Stimulated activated CD4-positive, alpha-beta T cell treated with anti-CD3 and anti-CD28 coated beads, TNF-alpha, amount 100 ng/mL, for 4 hours (primary cell): ENCODE measurements at places on chromosomes 2 and 18.

DNA sequence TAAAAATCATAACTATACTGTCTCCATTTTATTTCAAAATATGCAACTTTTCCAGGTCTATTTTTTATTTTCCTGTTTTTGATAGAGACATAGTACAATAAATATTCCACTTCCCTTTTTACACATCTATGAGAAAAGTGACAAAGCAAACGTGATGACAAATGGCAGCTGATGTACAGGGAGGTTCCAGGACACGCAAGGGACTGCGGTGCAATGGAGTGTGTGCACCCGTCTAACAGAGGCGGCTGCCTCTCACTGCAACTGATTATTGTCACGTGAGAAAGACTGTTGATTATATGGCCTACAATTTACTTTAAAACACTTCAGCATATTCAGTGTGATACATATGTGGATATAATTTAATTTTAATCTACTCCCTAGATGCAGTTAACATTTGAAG lies 142.6 kb downstream of the LRRC30 start:
- no peak for DNase-seq

- no peak for DNase-seq
These were observed 9.3 kb downstream of the STAMBP start for GRCh38 chr2:73837847-73838585.

- no peak for DNase-seq
These were observed 181.7 kb upstream of the CRIM1 start for GRCh38 chr2:36173760-36174404.

GRCh38 chr2:96124406-96125265 lies 8.3 kb upstream of the ADRA2B start:
- no peak for DNase-seq

DNA sequence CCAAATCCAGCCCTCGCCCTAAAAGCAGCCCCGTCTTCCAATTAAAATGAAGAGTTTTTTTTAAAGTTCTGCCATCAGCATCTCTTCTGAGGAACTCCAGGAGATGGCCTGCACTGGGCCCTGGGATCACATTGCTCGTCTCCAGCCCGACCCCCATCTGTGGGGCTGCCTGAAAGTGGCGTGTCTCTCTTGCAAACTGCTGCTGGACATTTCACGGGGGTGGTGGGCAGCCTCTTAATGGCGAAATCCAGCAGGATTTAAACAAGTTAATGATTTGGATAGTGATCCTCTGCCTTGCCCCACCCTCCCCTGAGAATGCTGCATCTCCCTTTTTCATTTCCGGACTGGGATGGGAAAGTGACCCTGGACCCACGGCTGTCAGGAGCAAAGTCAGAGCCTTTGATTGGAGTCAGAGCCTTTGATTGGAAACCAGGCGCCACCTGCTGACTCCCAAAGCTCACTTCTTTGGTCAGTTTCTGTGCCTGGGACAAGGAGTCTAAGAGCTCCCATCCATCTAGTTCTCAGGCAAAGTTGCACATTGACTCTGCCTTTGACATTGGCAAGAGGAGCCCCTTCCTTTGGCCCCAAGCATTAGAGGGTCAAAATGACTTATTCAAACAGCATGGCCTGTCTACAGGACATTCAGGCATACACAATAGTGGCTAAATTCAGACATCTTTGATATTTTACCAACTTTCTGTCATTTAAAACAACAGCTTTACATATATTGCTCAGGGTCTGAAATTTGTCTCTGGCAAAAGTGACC lies 155.2 kb downstream of the SH3BP4 start:
- no peak for DNase-seq

DNA sequence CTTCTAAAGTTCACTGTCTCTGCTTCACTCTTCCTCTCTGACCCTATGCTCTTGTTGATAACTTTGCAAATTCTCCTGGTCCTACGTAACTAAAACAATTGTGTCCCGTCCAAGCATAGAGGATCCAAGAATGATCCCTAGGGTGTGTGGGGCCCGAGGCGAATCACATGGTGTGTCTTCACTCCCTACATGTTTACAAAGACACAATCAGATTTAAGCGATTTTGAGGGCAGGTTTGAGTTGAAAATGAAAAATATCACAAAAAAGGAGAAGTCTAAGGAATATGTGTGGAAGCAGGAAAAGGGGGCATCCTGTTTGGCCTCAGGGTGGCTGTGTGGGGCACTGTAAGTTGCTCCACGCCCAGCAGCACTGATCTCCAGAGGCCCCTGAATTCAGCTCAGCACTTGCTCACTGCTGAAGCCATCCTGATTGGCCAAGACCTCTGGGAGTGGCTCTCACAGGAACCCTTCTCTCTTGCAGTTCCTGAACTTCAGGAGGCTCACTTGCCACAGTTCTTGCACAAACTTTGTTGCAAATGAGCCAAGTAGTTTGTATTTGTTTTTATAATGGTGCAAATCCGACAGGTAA lies 363.6 kb downstream of the ZNF521 start:
- no peak for DNase-seq

- DNase-seq: no peak
These were observed 33.3 kb downstream of the POLR1A start for GRCh38 chr2:86072271-86072858.

DNA sequence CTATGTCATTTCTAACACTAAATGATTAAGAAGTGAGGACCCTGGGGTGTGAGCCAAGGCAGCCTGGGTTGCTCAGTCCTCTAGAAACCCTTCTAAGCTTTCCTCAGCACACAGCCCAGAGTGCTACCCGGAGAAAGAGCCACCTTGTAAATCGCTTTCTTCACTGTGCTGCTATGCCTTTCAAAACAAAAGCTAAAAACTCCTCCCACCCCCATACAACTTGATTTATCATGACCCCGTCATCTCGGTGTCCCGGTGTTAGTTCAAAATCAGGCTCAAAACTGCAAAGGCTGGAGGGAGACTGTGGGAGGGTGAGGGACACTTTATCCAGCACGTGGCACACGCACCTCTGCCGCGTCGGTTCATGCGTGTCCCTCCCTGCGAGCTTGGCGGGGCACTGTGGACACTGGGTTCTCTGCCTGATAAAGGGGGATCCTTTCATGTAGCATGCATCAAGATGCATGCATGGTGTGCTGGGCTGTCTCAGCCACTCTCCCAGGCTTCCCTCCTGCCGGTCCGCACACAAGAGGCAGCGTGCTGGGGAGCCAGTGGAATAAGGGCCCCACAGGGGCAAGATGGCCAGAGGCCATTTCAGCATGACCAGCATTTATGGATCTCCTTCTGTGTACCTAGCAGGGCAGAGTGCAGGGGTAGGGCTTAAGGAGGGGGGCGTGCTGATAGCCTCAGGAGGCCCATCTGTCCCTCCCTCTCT lies 170.4 kb downstream of the SMAD7 start:
- no peak for DNase-seq

DNA sequence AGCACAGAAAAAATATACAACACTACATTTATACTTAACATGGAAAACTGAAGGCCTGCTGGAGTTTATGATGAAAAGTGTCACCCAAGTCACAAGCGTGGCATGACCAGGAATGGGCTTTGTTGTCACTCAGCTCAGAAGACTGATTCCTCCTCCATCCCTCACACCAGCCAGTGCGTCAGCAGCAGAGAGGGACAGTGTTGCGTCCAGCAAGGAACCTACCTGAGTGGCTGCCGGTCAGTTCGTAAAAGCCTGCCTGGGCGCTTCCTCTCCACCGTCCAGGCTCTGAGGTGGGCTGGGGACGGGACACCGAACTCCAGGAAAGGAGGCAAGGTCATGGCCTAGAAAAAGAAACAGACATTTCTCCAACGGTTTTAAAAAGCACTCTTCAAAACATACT lies 77.4 kb downstream of the USP40 start:
- DNase-seq: no peak

DNA sequence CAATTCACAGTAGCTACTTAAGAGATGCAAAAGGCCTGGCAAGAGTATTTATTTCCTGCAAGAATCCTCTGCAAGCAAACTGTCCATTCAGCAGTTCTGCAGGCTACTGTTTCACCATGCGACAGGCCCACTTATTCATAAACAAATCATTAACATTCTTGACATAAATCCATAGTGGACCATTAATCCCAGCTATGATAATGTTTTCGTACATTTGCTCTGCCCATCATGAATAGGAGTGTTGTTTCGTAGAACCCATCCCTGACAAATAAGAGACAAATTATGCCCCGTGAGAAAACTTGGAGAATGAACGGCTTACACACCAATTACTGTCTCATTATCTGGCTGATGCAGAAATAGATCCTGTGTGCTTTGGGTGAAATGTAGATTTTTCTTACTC lies 65.4 kb downstream of the PID1 start:
- no peak for DNase-seq

DNA sequence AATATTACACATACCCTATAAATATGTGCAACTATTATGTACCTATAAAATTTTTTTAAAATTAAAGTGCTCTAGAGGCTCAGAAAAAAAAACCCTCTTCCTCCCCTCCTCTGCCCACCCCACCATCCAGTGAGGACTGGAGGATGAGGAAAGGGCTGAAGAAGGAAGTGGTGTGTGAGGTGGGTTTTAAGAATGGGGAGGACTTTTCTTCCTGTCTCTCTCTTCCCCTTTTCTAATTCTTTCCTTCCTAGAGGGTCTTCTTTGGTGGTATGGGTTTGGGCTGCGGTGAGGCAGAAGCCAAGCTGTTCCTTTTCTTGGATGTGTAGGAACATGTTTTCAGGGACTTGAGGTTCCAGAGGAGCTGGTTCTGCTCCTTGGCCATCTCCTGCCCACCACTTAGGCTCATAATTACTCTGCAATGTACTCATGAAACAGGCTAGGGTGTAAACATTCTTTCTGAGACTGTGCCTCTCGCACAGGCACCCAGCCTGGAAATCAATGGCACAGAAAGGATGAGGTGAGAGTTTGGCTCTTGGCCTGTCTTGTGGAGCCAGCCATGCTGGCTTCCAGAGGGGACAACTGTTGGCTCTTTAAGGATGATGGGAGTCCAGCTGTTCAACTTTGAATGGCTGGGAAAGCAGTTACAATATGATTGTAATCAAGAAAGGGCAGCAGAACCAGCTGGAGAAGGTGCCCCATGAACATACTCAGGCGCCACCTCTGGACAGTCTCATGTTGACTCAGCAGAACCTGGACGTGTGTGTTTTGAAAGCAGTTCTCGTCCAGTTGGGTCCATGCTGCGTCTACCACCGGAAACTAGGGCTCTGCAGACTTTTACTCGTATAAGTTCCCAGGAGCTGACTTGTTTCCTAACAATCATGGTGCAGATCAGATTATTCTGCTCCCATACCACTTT lies 38.3 kb downstream of the IL1RL2 start:
- DNase-seq: no peak

- DNase-seq: no peak
These were observed 7.4 kb upstream of the ACYP2 start for GRCh38 chr2:54107903-54108615.

DNA sequence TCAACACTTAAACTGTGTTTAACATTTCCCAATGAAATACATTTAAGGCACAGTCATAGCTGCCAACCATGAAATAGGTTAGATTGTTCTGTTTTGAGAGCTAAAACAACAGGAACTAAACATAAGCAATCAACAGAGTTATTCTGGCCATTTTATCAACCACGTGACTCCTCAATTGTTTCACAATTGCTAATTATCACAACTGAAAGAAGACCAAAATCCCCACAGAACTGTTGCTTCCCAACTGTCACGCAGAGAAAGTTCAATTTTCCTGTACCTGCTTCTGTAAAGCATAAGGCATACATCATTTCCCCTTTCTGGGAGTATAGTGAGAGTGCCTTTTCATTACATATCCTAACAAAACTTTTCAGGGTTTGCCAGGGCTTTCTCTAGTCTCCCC lies 248.6 kb downstream of the EPHA4 start:
- DNase-seq: no peak

DNA sequence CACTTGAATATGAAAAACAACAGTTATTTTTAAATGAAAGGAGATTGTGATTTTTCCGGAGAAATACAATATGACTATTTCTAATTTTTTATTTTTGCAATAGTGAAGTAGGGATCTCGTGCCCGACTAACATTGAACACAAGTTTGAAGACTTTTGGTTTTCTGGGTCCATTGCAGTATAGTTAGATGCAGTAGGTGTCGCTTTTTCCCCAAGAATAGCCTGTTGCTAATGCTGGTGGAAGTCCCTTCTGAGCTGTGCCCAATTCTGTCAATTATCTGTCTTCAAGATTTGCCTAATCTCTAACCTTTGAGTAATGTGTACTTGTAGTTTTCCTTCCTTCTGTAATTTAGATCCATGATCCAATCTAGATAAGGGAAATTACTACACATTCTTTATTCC lies 36.5 kb downstream of the SEMA4F start:
- no peak for DNase-seq

DNA sequence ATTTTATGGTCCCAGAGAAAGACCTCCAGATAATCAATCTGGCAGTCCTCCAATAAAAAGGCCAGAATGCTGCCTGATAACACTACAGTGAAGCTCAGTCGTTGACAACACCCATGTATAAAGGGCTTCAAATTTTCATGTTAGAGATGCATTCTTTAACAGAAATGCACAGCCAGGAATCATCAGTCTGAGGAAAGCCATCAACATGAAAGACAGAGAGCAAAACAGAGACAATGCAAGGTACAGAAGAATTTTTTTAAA lies 13.8 kb downstream of the BABAM2 start:
- DNase-seq: no peak

- peak; percentile 23 for DNase-seq
These were observed 80.9 kb downstream of the NABP1 start for GRCh38 chr2:191758518-191759507.

DNA sequence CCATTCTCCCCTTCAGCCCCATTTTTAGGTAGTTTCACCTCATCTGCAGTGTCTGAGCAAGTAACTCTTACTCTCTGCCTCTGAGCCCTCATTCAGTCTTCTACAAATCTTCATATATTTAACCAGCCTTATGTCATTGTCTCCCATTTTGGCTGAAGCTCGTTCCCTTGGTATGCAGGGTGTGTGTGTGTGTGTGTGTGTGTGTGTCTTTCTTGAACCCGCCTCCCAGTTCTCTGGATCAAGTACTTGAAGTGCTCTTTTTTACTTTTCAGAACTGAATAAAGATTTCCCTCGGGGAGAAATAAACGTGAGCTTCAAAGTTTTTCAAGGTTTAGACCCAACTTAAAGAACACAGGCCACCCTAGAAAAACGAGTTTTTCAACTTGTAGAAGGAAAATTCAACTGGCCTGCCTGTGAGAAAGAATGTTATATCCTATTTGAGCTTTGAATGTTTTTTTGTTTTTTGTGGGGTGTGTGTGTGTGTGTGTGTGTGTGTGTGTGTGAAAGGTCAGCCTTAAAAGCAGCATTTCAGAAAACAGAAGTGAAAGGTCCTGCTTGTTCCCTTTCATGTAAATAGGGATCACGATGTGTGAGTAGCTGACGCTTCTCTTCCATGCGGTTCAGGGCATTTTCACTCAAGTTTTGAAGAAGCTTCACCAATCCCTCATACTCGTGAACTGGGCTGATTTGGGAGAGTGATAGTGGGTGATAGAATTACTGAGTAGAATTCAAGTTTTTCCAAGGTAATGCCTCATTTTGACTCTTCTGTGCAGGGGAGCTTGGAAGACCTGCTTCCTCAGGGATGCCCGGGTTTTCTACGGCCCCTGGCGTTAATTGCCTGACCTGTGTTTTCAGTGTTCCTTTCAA lies 50.6 kb upstream of the EML6 start:
- no peak for DNase-seq
